ENCODE measurements at places on chromosomes 3 and 15.

DNA sequence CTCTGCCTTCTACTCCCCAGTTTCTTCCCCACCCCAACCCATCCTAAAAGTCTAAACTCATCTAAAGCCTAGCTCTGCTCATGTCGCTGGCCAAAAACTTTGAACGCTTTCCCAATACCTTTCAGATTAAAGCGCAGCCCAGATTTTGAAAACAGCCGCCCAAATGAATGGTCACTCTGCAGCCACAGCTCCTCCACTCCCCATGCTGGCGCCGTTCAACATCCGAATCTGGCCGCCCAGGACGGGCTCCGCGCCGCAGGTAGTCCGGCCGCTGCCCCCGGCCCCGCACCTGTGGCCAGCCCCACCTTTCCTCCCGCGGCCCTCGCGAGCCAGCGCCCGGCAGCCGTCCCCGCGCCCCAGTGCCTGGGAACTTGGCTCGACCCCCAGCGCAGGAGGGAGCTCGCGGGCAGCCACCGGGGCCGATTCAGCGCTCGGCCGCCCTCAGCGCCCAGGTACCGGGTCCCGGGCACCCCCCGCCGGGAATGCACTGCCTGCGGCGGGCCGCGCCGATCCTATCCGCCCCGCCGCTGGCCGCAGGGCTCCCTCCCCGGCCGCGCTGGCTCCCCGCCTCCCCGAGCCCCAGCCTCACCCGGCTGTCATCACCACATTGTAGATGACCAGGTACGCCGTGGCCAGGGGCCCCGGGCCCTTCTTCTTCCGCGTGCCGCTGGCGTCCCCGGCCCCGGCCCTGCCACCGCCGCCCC, 417 bp downstream of the HACD2 start:
- DNase-seq = no peak

DNA sequence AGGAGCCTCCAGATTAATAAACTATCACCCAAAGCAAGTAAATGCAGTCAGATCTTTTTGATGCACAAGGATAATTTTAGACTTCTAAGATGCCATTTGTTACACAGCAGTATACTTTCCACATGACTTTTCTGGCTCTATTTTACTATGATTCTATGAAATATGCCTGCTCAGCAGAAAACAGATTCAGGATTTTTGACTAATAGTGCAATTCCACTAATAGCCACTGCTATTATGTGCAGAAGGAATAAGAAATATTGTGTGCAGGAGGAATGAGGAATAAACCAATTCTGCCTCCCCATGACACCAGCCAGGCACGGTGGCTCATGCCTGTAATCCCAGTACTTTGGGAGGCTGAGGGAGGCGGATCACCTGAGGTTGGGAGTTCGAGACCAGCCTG, 11.5 kb upstream of the SPPL2A start:
- no peak for DNase-seq

GRCh38 chr3:128794770-128795649, 69.0 kb downstream of the RAB7A start:
- no peak for DNase-seq

- DNase-seq = no peak
These were observed 73.4 kb downstream of the CRYBG3 start for GRCh38 chr3:97895216-97895615.

GRCh38 chr3:47617086-47618010, 38.7 kb upstream of the CSPG5 start:
- no peak for DNase-seq

- no peak for DNase-seq
These were observed 134.1 kb upstream of the PLSCR5 start for GRCh38 chr3:146739203-146739671.

GRCh38 chr3:23968463-23969184, 23.5 kb downstream of the NR1D2 start:
- no peak for DNase-seq

DNA sequence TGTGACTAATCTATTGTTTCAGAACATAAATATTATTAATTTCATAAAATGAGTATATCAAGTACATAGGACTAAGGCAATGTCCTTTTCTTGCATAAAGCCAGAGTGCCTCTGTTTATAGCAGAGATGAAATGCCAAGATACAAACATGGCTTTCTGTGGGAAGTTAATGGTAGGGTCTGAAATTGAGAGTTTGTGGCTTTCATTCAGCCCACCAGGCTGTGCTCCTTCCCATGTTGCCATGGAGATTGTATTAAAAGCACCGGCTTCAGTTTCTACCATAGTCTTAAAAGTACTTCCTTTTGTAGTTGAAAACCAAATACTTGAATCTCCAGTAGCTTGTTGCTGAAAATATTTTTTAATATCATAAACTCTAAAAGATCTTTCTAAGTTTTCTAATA, 114.0 kb downstream of the LRRC28 start:
- no peak for DNase-seq

DNA sequence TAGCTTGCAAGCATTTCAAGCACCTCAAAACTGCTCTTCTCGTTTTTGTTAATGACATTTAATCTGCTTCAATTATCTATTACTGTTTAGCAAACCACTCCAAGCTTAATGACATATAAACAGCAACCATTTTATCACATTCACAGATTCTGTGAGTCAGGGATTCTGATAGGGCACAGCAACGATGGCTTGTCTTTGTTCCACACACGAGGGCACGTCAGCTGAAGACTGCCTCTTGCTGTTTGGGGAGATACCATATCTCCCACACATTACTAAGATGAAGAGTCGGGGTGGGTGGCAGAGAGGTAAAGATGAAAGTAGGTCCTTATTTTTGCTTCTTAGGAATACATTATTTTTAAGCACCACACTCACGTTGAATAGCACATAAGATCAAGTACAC, 19.3 kb downstream of the CPOX start:
- no peak for DNase-seq

DNA sequence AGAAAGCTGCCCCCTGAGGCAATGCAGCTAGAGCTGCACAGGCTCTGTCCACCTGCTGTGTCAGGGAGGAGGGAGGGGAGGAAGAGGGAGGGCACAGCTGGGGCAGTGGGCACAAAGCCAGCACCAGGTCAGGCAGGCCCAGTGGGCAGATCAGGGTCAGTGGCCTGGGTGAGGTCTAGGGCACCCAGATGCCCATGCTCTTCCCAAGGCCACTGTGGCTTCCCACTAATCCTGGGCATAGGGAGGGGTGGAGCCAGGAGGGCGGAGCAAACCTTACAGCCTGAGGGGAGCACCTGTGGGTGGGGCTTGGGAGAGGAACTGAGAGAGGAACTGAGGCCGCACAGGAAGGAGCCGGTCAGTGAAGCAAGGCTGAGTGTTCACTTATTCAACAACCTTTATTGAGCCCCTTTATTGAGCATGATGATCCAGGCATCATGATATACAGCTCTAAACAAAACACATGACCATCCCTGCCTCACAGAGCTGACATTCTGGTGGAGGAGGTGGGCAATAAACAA, 55.0 kb downstream of the RHCG start:
- DNase-seq = no peak

- DNase-seq = no peak
These were observed 9.1 kb downstream of the RAB43 start for GRCh38 chr3:129112308-129113052.

DNA sequence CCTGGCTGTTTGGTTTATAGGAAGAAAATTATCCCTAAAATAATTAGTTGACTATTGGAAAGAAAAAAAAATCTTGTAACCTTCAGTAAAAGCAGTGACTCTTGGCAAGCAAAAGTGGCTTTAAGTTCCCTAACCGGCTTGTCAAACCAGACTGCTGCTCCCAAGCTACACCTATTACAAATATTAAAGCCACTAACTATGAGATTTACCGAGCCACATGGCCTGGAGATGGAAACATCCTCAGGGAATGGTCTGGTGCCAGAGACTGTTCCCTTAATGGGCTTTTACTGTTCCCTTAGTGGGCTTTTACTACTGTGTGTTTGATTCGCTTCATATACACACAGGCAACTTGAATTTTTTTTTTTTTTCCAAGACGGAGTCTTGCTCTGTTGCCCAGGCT, 35.9 kb upstream of the ZNF774 start:
- DNase-seq = no peak

GRCh38 chr3:67940210-67940952, 286.0 kb upstream of the SUCLG2 start:
- DNase-seq = no peak

GRCh38 chr3:191085091-191085490, 114.0 kb upstream of the OSTN start:
- no peak for DNase-seq
